ENCODE measurements at places on chromosomes 3 and 15. TPM values are rescaled to one million over a fixed set of nuclear protein-coding genes. Genes with fewer than 3 reads are reported as not detected.

Gene ADAMTS9
- total RNA-seq, result 2.4 TPM

Gene CHP1
- total RNA-seq, result 104 TPM

Gene PHLDB2
- 48.7 TPM for total RNA-seq

Gene TGM5
- total RNA-seq, result not detected

Gene AADACL2
- total RNA-seq, result not detected

Gene TM2D3
- 34.4 TPM for total RNA-seq

Measured in melanocyte of skin (primary cell).